CD4-positive, alpha-beta T cell treated with Interleukin-12 subunit alpha and Interleukin-12 subunit beta, for 1 hour (primary cell): ENCODE measurements at places on chromosomes 13 and 19.

DNA sequence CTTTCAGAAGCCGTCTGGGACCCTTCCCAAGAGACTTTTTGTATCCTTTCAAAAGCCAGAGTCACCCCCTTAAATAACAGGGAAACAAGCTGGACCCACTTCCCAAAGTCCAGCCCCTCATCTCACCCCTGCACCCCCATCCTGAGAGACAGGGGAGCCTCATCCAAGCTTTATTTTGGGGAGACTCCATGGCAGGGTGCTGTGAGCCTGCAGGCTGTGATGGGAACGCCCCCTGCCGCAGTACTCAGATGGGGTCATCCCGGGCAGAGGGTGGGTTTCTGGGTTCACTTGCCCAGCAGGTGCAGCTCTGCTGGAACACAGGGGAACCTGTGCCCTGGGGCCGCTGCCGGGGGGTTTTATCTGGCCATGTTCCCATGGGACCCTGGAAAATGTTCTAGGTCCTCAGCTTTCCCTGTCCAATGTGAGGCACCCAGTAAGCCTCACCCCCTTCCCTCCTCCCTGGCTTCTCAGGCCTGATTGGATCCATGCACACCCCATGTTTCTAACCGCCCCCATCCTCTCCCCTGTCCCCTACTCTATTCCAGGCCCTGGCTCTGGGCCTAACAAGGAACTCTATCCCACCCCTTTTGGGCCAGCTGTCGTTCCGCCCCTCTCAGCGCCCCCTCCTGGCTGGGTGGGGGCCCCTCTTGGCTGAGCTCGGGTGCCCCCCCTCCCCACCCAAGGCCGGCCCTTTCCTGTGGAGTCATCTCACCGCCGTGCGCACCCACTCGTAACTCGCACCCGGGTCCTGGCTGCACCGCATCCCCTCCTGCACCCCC is 1.0 kb downstream of the HIF3A start:
- no peak for DNase-seq

DNA sequence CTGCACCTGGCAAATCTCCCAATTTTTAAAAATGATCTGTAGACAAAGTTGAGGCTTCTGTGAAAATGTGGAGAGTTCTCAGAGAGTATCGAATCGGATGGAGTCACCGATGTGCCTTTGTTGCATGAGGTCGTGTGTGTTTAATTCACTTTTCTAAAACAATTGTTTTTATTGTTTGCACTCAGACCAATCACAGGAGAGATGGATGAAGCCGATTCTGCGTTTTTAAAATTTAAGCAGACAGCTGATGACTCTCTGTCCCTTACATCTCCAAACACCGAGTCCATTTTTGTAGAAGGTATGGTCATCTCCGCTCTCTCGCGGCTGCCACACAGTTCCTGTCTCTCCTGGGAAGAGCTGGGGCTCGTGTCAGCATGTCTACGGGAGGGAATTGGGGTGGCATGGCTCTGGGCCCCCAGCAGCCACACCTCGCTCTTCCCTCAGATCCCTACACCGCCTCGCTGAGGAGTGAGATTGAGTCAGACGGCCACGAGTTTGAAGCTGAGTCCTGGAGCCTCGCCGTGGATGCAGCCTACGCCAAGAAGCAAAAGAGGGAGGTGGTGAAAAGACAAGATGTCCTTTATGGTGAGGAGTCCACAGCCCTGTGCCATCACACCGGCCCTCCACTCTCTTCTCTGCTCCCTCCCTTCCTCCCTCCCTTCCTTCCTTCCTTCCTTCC is 47.2 kb downstream of the PEX11G start:
- DNase-seq: no peak

- no peak for DNase-seq
Measured at GRCh38 chr19:29779921-29780320, 31.9 kb upstream of the CCNE1 start.

DNA sequence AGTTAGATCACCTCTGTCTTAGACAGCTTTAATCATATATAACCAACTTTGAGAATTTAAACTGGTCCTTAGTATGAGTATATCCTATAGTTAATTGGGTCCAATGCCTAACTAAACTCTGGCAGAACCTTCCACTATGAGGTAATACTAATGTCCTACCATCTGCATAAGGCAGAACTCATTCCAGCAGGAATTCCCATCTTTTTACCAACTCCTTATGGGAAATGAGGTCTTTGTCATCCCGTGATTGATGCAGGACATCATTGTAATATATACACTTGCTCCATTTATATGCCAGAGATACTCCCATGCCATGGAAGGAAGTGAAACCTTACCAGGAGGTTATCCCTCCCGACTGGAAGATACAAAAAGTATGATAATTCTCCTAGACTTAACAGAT is 2.8 kb downstream of the KCTD4 start:
- DNase-seq: no peak

GRCh38 chr19:11105014-11105636 is 15.9 kb downstream of the LDLR start:
- DNase-seq: no peak

GRCh38 chr19:20307127-20307526 is 140.1 kb downstream of the ZNF486 start:
- no peak for DNase-seq

- DNase-seq: no peak
Measured at GRCh38 chr13:39521701-39522100, 81.3 kb downstream of the LHFPL6 start.
